Activated T-cell treated with anti-CD3 and anti-CD28 coated beads, Interleukin-2, amount 50 U/mL, for 48 hours (primary cell): ENCODE measurements at places on chromosomes 16 and 17.
A peak's percentile ranks its signal among the peaks of the same experiment; 100 is the strongest.

- peak; percentile 84 for DNase-seq
Observed at GRCh38 chr17:77475016-77475976, 334.5 kb downstream of the SEC14L1 start.

DNA sequence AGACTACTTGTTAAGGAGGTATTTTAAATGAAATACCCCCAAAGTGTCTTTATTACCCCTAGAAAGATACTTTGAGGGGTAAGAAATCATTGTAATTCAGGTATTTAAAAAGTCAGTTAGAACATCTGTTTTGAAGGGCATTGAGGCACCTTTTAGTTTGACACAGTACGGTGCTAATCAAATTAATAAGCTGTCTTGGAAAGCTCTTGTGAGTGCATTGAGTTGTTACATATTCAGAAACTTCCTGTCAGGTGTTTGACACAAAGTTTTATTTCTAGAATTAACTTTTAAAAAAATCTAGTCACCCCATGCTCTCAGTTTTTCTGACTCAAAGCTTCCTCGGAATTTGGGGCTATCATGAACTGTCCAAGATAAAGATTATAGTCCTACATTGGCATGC is 4.6 kb downstream of the RBBP6 start:
- DNase-seq, result no peak

DNA sequence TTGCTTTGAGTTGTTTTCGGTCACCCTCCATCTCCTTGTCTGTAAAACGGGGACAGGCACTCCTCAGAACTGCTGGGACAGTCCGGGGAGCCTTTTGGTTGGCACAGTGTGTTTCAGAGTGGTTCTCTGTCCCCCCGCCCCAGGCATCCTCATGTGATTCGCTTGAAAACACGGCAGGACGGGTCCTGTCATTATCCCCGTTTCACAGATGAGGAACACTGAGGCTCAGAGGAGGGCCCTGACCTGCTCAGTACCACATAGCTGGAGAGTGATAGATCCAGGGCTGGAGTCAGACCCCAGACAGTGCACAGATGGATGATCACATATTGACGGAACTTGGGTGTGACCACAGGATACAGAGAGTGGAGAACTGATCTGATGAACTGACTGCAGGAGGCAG is 13.5 kb upstream of the ADGRG1 start:
- DNase-seq, result no peak

DNA sequence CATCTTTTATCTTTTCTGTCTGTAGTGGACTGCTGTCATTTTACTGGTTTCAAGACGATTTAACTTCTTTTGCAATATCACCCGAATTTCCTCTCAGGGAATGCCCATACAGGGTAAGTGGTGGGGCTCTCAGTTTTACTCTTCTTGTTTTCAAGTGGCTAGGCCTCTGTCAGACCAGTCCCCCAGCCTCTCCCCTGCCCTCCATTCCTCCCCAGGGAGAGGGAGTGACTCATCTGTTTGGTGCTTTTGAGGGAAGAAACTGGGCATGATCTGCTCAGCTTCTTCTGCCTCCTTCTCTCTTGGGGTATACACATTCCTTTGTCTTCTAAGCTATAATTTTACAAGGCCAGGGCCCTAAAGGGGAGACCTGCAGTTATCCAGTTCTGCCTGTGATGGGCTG is 332.0 kb downstream of the CBLN1 start:
- DNase-seq, result no peak

- DNase-seq, result no peak
Observed at GRCh38 chr16:4507588-4508345, 30.8 kb downstream of the CDIP1 start.

DNA sequence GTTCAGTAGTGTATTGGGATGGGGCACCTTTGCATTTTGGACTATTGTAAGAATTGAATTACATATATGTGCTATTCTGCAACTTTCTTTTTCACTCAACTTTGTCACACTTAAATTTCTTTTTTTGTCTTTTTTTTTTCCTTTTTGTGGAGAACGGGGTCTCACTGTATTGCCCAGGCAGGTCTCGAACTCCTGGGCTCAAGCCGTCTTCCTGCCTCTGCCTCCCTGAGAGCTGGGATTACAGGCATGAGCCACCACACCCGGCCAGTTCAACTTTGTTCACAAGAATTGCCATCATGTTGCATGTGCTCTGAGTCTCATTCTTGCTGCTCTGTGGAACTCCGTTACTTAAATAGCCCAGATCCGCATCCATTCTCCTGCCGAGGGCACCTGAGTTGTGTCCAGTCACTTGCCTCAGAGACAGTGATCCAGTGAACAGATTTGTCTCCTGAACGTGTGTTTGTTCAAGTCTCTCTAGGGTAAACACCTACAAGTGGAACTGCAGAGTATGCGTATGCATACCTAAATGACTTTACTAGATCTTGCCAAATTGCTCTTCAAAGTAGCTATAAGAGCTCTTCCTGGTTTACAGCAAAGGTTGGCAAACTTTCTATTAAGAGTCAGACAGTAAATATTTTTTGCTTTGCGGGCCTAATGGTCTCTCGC is 3.4 kb upstream of the SLC38A10 start:
- no peak for DNase-seq

GRCh38 chr16:12060751-12061150 is 84.2 kb downstream of the SNX29 start:
- DNase-seq, result no peak

DNA sequence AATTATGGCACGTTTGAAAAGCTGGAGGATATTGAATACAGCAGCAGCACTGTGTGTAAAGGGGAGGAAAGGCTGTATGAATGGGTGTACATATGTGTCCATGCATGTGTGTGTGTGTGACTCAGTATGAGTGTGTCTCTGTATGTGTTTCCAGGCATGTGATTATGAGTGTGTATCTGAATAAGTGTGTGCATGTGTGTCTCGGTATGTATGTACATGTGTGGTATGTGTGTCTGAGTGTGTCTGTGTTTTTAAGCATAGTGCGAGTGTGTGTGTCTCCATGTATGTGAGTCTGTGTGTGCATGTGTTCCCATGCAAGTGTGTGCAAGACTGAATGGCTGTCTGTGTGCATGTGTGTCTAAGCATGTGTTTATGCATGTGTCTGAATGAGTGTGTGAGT is 259.1 kb upstream of the XYLT1 start:
- no peak for DNase-seq

DNA sequence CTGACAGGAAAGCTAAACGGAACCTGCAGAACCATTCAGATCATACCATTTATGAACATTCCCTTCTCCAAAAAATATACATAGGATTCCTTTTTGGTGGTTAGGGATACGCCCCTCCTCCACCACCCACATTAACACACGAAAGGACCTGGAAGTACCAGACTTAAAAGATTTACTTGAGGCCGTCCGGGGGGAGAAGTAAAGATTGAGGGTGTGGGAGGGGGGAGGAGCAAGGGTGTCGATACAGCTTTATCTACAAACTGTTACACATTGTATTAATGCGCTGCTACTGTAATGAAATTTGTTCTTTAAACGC is 537 bp downstream of the PALB2 start:
- DNase-seq, result no peak
